ENCODE measurements at places on chromosomes 13 and 19. TPM values are rescaled to one million over a fixed set of nuclear protein-coding genes. Genes with fewer than 3 reads are reported as not detected.

The TMEM238 gene
- total RNA-seq, result not detected

The DAND5 gene
- 0.11 TPM for total RNA-seq

The HNRNPUL1 gene
- 102 TPM for total RNA-seq

The KISS1R gene
- total RNA-seq, result not detected

The TNFSF13B gene
- total RNA-seq, result 6.9 TPM

The FBXO17 gene
- total RNA-seq, result 30.3 TPM

The CD22 gene
- total RNA-seq, result 0.97 TPM

The SIGLEC8 gene
- not detected for total RNA-seq

The PABPC3 gene
- 0.39 TPM for total RNA-seq

The CEACAM3 gene
- total RNA-seq, result not detected

The CYP2F1 gene
- not detected for total RNA-seq

The IRGC gene
- not detected for total RNA-seq

The IGSF23 gene
- total RNA-seq, result 0.26 TPM

The TMEM221 gene
- not detected for total RNA-seq

The KRTDAP gene
- total RNA-seq, result not detected

Measured in articular chondrocyte of knee joint (primary cell).